ENCODE measurements at places on chromosomes 2 and 18. TPM values are rescaled to one million over a fixed set of nuclear protein-coding genes. Genes with fewer than 3 reads are reported as not detected.

Gene C1QL2
- not detected for total RNA-seq

Gene TRIB2
- total RNA-seq: 7.7 TPM

Gene INO80D
- 21.7 TPM for total RNA-seq

Gene COL6A3
- total RNA-seq: 13.6 TPM

Gene SPP2
- not detected for total RNA-seq

Gene MYO7B
- total RNA-seq: 0.64 TPM

Gene POTEC
- not detected for total RNA-seq

Gene DPY30
- 63.1 TPM for total RNA-seq

Gene SLC25A12
- total RNA-seq: 33.3 TPM

Gene CAPN14
- 1.2 TPM for total RNA-seq

Gene PLEKHH2
- total RNA-seq: 2.4 TPM

Gene UBXN2A
- total RNA-seq: 13.0 TPM

Gene GPR155
- 18.5 TPM for total RNA-seq

Gene UPP2
- not detected for total RNA-seq

Gene SAG
- total RNA-seq: not detected

Gene DSEL
- total RNA-seq: 0.39 TPM

Gene ARHGAP28
- total RNA-seq: not detected

Gene ABCG8
- total RNA-seq: not detected

Gene SATB2
- 0.21 TPM for total RNA-seq

Gene GALNT14
- 0.59 TPM for total RNA-seq

Gene RIOK3
- total RNA-seq: 72.8 TPM

Gene FTCDNL1
- 3.9 TPM for total RNA-seq

Gene KCNF1
- total RNA-seq: not detected
